ENCODE measurements at places on chromosomes 7 and 10.

DNA sequence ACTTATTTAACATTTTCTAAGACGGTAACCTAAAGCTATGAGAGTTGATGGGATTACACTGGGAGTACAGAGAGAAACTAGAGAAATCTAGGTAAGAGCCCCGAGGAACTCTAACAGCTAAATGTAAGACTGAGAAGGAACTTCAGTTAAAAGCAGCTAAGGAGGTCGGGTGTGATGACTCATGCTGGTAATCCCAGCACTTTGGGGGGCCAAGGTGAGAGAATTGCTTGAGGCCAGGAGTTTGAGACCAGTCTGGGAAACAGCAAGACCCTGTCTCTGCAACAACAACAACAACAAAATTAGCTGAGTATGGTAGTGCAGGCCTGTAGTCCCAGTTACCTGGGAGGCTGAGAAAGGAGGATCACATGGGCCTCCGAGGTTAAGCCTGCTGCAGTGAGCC is 24.0 kb downstream of the FRA10AC1 start:
- DNase-seq = no peak

GRCh38 chr10:32326119-32326518 is 20.8 kb downstream of the EPC1 start:
- no peak for DNase-seq

DNA sequence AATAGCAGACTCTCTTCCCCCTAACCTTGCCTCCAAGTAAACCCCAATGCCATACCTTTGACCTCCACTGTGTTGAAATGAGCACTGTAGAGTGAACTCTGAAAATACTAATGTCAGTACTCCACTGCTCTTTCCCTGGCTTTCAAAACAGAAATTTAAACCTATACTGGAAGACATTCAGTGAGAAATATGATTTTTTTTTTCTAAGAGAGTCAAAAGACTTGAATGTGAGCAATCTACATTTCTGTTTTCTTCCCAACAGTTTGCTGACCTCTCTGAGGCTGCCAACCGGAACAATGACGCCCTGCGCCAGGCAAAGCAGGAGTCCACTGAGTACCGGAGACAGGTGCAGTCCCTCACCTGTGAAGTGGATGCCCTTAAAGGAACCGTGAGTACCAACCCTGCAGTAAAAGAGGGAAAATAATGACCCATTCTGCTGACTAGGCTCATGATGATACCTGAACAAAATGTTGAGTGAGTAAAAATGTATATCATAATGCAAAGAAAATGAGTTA is 6.4 kb downstream of the VIM start:
- DNase-seq = no peak

GRCh38 chr10:85284778-85285770 is 956.7 kb downstream of the CCSER2 start:
- no peak for DNase-seq

- peak; percentile 20 for DNase-seq
Measured at GRCh38 chr10:35019041-35020024, 70.8 kb downstream of the CUL2 start.

DNA sequence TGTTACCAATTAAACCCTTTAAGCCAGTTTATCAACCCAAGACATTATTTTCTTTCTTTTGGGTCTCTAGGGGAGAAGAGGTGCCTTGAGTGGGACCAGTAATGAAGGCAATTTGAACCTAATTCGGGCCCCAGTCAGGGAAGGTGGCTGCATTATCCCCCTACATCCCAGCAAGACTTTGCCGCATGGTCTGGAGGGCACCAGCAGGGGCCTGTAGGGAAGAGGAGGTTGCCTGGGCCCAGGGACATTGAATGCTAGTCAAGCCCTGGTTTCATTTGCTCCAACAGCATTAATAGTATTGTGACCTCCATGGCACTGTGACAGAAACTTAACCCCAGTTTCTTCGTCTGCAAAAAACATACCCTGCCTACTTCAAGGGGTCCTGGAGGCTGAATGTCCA is 108.8 kb downstream of the CUX1 start:
- DNase-seq = no peak

GRCh38 chr10:52649511-52649910 is 123.1 kb downstream of the MBL2 start:
- no peak for DNase-seq

DNA sequence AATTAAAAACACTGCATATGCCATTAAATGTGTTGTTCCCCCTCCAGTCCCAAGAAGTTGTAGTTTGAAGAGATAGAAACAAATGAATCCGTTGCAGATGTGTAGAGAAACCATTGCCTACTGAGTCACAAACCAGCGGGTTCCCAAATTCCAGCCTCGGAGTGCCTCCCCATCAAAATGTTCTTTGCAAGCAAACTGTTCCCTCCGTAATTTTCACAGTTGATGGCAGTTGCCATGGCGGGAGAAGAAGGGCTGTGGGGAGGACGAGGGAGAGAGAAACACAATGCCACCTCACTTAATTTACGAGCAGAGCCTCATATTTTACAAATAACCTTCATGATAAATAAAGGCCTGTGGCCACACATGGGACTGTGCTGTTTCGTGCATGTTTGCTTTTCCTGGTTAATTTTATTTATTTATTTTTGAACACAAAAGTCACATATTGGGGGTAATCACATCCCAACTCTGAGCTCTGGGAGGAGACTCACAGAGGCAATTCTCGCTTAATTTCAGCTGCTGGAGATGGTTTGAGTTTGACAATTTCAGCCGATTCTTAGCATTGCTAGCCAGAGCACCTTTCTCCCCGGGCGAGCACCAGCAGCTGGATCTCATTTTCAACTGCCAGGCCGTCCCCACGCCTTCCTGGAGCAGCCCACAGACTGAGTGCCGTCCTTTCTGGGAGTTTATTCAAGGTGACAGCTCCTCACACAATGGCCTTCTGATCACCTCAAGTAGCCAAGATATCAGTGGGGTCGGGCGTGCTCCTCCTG is 1084.2 kb downstream of the KCNMA1 start:
- DNase-seq = no peak

DNA sequence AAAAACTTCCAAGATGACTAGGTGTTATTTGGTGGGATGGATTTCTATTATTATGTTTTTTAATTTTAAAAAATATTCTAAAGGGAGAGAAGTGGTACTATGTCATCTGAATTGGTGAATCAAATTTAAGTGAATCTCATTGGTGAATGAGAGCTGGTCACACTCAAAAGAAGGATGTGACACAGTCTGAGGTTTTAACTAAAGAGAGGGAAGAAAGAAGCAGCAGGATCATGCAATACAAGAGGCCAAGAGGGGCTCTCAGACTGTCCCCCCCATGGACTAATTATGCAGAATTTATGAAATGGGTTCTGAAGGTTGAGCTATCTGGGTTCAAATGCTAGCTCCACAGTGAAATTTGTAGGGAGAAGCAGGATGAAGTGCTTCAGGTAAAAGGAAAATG is 16.2 kb downstream of the MACC1 start:
- no peak for DNase-seq

DNA sequence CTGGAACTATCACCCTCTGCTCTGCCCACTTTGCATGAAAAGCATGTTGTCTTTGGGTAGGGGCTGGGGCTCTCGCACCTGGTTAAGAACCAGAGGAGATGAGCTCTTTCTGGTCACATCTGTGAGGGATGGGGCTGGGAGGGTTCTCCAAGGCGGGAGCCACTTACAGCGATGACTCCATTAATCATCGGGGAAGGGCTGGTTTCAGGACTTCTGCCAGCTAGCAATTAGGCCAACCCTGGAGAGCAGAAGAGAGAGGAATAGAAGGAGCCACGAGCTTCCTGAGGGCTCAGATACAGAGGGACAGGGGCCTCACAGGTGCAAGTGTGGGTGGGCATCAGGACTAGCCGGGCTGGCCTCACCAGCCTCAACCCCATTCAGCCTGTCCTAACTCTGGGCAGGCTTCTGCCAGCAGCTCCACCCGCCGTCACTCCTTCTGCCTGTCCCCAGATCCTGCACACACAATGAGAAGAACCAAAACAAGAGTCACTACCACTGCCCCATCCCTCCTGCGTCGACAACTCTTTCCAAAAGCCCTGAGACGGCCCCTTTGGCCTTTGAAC is 8.4 kb downstream of the AQP1 start:
- no peak for DNase-seq

DNA sequence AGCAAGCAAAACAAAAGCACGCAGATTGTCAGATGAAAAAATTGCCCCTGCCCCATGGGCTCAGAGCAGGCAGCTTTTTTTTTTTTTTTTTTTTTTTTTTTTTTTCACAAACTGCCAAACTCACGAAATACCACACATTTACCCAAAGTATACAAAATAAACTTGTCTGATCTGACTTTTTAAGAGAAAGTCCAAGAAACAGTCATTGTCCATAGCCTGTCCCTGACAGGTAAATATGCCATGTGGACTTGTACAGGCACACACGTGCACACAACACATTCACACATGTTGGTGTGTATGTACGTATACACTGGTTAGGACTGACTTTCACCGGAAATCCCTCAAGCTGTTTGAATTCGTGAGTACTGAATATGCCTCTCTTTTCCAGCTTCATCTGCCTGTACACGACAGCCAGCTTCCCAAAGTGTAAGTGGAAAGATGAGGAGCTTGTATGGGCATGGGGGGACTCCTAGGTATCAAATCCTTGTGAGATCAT is 929 bp upstream of the HGF start:
- no peak for DNase-seq

GRCh38 chr10:73088304-73088703 is 8.4 kb downstream of the P4HA1 start:
- no peak for DNase-seq

DNA sequence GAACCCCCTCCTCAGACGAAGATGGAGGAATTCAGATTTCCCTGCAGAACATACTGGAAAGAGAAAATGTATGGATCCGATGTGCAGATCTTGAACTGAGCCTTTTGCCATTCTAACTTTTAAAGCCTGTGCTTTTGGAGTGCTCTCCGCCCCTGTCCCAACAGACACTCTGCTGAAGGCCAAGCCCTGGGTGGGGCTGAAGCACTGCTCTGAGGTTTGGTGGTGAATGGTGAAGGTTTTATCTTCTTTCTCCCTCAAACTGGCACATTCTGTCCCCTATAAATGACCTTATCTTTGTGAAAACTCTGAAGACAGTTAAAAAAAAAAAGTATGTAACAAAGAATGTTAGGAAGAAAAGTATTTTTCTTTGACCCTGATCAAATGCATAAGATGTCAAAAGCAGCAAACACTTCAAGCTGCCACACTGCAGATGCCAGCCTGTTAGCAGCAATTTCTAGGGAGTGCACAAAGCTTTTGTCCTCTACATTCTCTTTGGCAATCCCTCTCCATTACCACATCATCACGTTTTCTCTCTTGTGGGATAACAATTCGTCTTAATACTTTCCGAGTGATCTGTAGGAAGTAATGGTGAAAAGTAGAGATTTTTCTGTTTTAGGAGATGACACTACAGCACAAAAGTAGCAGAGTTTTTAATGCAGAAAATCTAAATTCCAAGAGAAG is 137.3 kb upstream of the CCDC6 start:
- no peak for DNase-seq

- no peak for DNase-seq
Measured at GRCh38 chr7:49579408-49579807, 194.0 kb upstream of the VWC2 start.

GRCh38 chr7:88985295-88985694 is 189.8 kb upstream of the TEX47 start:
- no peak for DNase-seq

DNA sequence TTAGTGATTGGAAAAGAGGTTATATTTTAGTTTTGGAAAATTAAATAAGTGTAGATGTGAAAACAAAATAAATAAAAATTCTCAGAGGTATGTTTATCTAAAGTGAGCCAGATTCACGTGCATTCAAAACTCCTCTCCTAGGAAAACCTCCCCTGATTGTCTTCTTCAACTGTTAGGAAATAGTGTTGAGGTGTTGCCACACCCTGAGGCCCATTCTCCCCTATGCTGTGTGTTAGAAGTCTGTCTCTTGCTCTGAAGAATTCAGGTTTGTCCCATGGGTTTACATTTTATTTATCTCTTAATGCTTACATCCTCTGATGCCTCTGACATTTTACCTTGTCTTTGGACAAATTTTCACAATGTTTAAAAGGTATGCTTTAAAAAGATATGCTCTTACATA is 40.3 kb downstream of the PTPRE start:
- DNase-seq = no peak

DNA sequence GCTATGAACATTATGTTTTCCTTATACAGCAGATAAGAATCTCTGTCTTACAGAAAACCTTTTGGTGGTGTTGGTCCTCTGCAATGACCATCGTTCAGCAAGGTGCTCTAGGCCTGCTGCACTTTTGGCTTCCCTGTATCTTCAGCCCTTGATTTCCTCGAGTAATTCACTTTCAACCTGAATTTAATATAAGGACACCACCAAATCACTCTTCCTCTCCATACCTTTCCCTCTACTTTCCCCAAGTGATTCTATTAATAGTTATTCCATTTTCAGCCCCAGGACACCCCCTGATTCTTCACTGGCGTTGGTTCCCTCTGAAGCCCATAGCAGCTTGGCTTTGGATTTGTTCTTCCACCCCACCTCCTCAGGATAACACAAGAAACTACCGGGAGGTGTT is 72.2 kb downstream of the EZH2 start:
- no peak for DNase-seq

DNA sequence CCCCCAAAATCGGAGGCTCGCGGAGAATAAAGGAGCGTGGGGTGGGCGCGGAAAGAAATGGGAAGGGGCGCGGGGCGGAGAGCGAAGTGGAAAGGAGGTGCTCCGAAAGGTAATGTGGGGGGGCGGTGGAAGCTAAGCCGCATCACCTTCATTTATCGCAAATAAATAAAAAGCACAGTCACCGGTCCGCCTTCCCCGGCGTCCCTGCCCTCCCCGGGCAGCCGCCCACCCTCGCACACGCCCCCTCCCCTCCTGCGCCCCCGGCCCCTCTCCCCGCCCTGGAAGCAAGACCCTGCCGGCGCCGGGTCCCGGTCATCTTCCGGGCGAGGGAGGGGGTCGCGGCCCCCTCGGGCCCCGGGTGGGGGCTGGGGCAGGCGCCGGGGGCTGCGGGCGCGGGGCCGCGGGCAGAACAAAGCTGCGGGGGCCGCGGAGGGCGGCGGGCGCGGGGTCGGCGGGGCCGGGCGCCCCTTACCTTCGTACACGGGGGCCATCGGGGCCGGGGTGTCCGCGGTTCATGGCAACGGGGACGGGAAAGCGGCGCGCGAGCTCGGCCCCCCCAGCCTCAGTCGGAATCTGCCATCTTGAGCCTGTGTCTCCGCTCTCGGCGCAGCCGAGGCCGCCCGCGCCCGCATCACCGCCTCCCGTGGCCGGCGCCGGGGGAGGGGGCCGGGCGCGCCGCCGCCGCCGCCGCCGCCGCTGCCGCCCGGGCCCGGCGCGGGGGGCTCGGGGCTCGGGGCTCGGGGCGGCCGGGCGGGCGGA is 486 bp downstream of the HIPK2 start:
- DNase-seq = peak; percentile 40

DNA sequence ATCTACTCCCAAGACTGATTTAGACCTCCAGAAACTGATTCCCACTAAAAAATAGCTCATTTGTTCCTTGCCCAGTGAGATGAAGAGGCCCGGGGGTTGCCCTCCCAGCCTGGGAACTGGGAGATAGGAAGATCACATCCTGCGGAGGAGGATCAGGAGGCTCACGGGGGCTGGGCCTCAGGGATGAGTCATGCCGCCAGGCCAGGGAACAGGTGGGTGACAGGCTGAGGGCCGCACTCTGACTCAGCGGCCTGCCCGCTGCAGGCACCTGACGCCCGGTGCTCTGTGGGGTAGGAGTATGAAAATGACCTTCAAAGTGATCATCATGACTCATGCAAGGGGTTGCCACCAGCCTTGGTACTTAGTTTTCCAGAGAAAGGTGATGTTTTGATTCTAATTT is 104.5 kb upstream of the ZPBP start:
- DNase-seq = no peak

Measured in T-helper 1 cell (primary cell).